T-helper 9 cell (primary cell): ENCODE measurements at places on chromosomes 3 and 15.

DNA sequence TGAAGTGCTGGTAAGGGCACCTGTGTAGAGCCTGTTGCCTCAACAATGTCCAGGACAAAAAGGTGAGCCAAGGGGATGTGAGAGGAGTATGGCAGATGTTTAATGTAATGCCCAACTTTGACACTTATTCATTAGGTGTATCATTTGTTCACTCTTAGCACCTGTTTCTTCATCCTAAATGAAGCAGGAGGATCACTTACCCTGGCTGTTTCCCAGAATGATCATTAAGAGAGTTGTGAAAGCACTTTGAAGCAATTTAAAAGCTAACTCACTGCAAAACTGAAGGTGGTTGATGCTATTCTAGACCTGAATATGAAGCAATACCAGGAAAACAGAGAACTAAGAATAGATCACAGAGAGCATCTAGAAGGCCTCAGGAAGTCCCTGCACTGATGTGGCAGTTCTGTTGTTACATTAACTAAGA lies 3.4 kb upstream of the HHLA2 start:
- no peak for DNase-seq

GRCh38 chr3:157077565-157077991 lies 82.4 kb downstream of the CCNL1 start:
- no peak for DNase-seq

- DNase-seq, result no peak
These were observed 45.6 kb upstream of the PAQR5 start for GRCh38 chr15:69253156-69253555.

DNA sequence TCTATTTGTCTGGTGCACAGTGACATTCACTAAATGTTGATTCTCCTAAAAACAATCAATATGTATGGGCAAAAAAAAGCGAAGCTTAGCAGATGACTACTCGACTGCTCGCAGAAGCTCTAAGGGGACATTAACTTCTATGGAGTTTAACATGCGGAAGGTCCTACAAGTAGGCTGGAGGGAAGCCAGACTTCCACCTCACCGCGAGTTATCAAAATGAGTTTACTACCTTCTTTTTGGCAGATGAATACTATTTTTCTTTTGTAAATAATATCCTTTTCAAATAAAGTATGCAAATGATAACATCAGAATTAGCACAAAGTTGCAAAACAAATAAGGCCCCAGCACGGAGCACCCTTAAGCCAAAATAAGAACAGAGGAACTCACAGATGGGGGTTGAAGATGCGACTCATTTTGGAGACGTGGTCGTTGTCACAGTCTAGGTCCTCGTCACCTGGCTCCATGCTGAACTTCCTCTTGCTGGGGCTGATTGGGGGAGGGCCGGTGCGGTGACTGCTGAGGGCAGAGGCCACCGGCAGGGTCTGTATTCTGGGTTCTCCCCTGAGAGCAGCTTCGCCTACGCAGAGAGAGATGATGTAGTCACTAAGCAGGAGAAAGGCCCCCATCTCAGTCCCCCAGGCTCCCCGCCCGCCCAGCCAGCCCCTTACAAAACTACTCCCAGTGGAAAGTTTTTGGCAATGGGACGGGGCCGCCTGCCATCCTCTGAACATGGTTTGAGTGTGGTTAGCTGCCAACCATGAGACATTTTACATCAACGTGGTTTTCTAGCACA lies 42.1 kb downstream of the VGLL4 start:
- DNase-seq, result no peak

DNA sequence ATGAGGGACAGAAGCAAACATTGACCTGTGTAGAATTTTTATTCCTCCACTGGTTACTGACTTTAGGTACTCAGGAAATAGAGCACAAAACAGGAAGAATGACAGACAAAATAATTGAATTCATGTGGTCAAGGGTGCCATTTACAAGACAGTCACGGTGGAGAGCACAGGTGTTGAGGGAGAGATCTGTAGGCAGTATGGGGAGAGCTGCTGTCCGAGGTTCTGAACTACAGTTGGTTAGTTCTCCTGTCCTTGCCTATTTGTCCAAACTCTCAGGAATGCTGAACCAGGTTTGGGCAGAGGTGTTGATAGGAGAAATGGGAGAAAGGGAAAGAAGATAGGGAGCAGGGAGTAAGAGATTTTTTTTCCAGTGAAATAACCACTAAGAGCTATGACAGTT lies 178.5 kb upstream of the ZBTB20 start:
- no peak for DNase-seq

GRCh38 chr15:58773024-58773423 lies 1.9 kb downstream of the MINDY2 start:
- DNase-seq, result no peak

DNA sequence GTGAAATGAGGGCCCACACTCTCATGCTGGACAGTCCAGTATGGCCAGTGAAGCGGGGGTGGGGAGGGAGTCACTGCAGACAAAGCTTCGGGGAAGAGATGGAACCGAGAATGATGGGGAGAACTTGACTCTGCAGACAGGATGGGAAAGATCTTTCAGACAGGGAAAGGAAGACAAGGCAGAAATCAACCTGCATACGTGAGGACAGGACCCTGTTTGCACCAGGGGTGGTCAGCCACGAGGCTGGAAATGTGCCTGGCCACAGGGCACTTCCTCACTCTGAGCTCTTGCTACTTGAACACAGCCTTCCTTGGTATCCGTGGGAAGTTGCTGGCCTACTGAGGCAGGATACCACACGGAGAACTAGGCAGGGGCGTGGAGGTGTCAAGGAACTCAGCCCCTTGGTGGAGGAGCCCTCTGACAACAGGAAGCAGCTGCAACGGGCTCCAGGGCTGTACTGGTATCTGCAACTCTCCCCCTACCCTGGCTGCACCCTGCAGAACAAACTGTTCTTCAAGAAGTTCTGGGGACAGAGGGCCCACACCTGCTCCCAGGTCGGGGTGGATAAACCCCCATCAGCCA lies 9.3 kb upstream of the SRP14 start:
- DNase-seq, result no peak
